Cortex of kidney (tissue), 1 donor: ENCODE measurements at places on chromosomes 16 and 17.

DNA sequence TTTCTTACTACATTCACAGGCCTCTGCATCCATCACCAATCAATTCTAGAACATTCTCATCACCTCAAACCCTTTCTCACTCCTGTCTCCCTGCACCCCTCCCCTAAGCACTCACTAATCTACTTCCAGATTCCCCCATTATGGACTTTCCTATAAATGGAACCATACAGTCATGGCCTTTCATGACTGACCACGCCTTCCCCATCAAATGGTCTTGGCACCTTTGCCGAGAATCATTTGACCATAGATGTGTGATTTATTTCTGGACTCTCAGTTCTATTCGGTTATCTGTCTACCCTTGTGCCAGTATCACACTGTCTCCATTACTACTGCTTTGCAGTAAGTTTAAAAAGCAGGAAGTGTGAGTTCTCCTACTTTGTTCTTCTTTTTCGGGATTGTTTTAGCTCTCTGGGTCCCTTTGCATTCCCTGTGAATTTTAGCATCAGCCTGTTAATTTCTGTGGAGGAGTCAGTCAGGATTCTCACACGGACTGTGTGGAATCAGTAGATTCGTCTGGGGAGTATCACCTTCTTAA is 27.5 kb downstream of the GTF3C1 start:
- DNase-seq: no peak

GRCh38 chr17:64418506-64419339 is 28.1 kb upstream of the PECAM1 start:
- DNase-seq: no peak

DNA sequence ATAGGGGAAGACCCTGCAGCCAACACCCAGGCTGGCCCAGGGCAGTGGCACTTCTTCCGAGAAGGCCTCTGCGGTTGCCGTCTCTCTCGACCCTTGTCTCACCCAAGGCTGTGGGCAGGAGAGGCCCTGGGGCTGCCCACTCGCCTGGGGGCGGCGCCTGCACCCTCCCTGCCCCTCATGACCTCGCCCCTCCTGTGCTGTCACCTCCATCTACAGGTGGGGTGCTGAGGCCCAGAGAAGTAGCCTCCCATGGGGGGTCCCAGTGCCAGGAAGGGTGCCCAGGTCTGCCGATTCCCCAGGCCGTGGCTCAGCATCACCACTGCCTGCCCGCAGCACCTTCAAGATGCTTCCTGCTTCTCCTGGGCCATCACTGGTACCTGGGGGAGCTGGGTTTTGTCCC is 992 bp downstream of the NLRC3 start:
- DNase-seq: no peak

DNA sequence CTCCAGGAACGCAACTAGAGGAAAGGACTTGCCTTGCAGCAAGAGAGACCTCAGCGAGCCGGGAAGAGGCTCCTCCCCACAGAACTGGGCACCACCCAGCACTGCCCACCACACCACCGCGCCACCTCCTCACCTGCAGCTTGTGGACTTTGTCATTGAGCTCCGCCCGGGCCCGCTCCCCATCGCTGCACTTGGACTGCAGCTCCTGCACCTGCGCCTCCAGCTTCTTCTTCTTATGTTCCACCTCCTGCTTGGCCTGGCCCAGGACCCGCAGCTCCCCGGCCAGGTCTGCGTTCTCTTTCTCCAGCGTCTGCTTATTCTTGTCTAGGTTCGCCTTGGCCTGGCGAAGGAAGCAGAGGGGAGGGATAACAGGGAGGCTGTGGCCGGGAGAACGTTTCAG is 76.7 kb downstream of the NDE1 start:
- no peak for DNase-seq

DNA sequence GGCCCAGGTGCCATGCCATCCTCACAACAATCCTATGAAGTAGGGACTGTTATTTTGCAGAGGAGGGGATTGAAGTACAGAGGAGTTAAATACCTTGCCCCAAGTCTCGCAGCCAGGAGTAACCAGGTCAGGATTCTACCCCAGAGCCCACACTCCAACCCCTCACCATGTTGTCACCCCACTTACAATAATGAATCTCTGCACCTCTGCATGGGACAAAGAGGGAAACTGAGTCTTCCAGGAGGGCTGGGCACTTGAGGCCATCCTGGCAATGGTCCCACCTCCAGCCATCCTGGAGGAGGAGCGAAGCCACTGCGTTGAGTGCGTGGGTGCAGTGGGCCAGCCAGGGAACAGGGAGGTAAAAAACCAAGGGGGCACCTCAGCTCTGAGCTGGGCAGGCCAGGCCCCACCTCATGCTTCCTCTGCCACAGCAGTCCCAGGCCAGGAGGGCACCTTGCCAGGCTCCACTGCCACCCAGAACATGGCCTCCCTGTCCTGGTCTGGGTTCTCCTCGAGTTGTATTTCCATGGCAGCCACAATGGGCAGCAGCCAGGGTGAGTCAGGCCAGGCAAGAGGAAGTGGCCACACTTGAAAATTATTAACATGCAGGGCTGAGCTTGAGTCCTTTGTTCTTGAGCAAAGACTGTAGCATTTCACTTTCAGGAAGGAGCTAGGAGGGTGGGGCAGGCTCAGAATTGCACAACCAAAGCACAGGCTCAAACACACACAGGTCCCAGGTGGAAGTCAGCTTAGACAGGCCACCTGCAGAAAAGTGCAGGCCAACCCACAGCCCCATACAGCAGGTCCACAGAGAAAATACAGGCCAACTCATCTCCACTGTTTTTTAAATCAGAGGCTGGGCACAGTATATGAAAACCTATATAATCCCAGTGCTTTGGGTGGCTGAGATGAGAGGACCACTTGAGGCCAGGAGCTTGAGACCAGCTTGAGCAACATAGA is 52.1 kb downstream of the CUEDC1 start:
- DNase-seq: no peak

GRCh38 chr16:13307851-13308250 is 406.5 kb downstream of the SHISA9 start:
- no peak for DNase-seq

GRCh38 chr17:82603981-82604448 is 44.2 kb downstream of the WDR45B start:
- no peak for DNase-seq

GRCh38 chr17:47190770-47191169 is 1.7 kb upstream of the CDC27 start:
- no peak for DNase-seq

GRCh38 chr16:4678596-4678995 is 14.8 kb upstream of the NUDT16L1 start:
- DNase-seq: no peak

DNA sequence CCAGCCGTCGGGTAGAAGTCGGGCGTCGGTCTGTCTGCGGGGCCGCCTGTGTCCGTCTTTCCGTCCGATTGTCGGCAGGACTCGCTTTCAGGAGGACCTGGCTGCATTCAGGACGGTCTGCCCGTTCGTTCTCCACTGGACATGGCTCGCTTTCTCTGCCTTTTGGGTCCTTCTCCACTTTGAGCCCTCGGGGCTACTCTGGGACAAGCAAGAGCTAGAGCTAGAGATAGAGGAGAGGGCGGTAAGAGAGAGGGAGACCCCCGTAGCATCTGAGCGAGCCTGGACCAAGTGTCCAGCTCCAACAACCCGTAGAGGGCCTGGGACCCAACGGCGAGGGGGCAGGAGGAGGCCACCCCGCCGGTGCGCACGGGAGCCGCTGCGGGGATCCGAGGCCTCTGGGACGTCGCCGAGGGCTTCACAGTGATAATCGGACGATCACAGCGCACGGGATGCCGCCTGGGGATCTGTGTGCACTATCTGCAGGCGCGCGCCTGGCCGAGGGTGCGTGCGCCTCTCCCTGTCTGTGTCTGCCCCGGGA is 4.5 kb downstream of the TBX4 start:
- no peak for DNase-seq

- DNase-seq: no peak
Observed at GRCh38 chr17:37391146-37391545, 15.4 kb downstream of the C17orf78 start.

DNA sequence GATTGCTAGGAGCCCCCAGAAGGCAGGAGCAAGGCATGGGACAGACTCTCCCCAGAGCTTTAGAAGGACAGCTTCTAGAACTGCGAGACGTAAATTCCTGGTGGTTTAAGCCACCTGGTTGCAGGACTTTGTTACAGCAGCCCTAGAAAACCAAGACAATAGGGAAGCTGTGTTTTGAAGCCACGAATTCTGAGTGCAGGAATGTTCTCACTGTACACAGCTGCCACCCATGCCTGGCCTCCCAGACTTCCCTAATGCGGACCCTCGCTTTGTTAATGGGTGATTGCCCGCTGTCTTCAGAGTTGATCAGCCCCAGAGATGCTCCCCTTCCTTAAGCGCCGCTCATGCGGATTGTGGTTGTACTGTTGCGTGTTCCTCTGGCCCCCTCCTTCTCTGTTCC is 177.1 kb downstream of the MSI2 start:
- DNase-seq: no peak

DNA sequence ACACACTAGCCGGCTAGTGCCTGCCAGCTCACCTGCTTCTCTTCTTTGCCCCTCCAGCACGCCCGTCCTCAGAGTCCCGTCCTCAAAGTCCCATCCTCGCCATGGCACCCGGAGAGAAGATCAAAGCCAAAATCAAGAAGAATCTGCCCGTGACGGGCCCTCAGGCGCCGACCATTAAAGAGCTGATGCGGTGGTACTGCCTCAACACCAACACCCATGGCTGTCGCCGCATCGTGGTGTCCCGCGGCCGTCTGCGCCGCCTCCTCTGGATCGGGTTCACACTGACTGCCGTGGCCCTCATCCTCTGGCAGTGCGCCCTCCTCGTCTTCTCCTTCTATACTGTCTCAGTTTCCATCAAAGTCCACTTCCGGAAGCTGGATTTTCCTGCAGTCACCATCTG is 3.6 kb downstream of the SCNN1G start:
- no peak for DNase-seq

- no peak for DNase-seq
Observed at GRCh38 chr17:29090750-29091605, 48.0 kb downstream of the PIPOX start.

DNA sequence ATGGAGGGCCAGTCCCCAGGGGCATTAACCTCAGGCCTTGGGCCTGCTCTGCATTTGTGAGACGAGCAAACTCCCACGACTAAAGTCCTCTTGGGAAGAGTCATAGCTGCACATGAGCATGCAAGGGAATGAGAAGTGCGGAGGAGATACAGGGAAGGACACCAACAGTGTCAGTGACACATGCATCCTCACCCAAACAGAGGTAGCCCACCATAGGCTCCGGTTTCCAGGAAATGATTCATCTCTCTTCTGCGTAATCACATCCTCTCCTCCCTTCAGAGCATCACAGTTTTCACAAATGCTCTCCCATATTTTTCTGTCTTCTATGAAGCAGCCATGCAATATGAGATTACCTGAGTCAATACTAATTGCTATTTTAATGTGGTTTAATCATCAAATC is 725.7 kb upstream of the GOT2 start:
- no peak for DNase-seq

DNA sequence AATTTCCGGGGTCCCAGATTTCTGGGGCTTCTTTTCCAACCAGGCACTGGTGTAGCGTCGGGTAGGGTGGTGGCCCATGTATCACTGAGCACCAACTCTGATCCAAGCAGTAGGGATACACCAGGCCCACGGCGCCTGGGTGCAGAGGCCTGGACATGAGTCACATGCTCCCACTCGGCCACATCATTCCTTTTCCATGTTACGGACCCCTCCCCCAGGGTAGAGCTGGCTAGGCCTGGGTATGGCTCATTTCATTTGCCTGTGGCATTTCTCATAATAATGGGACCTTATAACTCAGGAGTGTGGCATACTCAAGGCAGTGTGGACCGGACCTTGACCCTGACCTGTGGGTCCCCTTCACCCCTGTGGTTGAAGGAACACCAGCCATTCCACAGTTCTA is 18.0 kb upstream of the NDRG4 start:
- DNase-seq: no peak

DNA sequence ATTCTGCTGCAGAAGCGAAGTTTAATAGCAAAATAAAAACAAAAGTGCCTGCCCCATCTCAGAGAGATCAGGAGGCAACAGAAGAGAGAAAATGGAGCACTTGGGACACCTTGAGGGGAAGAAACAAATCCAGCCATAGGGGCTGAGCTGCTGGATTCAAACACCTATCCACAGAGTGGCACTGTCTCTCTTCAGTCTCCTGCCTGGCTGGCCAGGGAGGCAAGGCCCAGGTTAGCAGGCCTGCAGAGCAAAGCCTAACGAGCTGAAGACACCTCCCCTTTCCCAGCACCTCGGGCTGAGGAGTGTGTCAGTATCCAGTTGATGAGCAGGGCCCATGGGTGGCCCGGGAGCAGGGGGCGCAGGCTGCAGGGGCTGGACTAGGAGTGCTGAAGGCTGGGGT is 8.8 kb upstream of the KRT31 start:
- DNase-seq: no peak
